ENCODE measurements at places on chromosomes 12 and 14.
A peak's percentile ranks its signal among the peaks of the same experiment; 100 is the strongest.

DNA sequence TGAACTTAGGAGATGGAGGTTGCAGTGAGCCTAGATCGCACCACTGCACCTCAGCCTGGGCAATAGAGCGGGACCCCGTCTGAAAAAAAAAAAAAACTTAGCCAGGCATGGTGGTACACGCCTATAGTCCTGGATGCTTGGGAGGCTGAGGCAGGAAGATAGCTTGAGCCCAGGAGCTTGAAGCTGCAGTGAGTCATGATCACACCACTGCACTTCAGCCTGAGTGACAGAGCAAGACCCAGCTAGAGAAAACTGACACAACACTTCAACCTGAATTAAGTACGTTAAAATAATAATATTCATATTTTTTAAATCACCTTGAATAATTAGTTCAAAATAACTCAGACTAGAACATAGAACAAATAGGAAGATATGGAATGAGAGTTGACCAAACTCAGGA lies 5.7 kb upstream of the CATSPERB start:
- no peak for DNase-seq

- DNase-seq, result no peak
Observed at GRCh38 chr12:116202433-116202832, 75.1 kb downstream of the MED13L start.

GRCh38 chr12:71400481-71400880 lies 39.1 kb upstream of the LGR5 start:
- no peak for DNase-seq

GRCh38 chr14:55803873-55804553 lies 224.0 kb downstream of the KTN1 start:
- no peak for DNase-seq

GRCh38 chr14:101961011-101961721 lies 3.2 kb upstream of the DYNC1H1 start:
- peak; percentile 55 for DNase-seq

DNA sequence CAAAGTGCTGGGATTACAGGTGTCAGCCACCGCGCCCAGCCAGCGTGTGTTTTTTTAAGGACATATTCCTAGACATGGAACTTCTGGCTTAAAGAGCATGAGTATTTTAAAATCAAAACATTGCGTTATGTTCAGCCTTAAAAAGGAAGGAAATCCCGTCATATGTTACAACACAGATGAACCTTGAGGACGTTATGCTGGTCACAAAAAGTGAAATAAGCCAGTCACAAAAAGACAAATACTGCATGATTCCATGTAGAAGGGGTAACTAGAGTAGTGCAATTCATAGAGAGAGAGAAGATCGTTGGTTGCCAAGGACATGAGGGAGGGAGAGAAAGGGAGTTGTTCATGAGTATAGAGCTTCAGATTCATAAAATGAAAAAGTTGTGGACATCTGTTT lies 53.9 kb downstream of the ACACB start:
- no peak for DNase-seq

Measured in effector memory CD4-positive, alpha-beta T cell (primary cell).